ENCODE measurements at places on chromosomes 6 and 20.

- DNase-seq, result no peak
These were observed 758.7 kb upstream of the MAN1A1 start for GRCh38 chr6:120108061-120108795.

DNA sequence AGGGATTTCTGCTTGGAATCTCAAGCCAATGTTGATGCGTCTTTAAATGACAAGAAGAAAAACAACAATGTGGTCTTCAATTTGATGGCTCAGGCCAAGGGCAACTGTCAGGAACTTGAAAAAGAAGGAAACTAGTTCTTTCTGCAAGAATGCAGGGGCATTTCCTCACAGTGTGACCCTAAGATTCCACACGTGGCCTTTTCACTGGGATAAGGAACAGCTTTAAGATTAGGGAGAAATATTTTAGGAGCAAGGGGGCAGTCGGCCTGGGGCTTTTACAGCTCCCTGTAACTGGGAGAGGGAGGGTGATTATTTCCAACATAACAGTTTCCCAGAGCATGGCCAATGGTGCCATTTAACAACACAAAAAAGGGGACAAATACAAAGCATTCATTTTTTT is 39.4 kb upstream of the MRPS10 start:
- no peak for DNase-seq

- no peak for DNase-seq
These were observed 24.5 kb downstream of the SLC13A3 start for GRCh38 chr20:46626758-46627157.

- DNase-seq, result no peak
These were observed 45.1 kb upstream of the PNRC1 start for GRCh38 chr6:89035252-89036101.

DNA sequence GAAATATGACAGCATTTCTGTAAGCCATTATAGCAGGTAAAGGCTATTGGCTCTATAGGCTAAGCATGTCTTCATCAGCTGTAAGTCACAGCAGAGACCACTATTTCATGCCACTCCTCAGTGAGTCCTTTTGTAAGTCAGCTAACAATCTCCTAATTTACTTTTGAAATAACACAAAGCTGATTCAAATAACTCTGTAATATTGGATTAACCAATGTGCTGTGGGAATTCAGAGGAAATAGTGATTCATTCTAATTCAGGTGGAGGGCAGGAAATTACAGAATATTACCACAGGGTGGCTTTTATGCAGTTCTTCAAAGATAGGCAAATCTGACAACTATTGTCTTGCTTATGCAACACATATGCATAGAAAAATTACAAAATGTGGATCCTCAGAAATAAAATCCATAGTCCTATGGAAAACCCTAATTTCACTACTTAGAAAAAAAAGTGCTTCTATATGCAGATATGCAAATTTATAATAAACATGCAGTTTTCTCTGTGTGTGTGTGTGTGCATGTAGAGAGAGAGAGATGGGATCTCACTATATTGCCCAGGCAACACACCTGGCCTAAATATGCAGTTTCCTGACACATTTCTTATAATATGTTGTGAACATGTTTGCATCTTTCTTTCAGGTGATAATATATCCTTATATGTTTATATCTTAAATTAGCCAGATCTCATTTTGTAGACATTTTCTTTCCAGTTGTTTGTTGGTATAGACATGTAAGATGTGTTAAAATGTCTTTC is 4.8 kb upstream of the SMIM28 start:
- no peak for DNase-seq

Data from stimulated activated CD4-positive, alpha-beta T cell treated with anti-CD3 and anti-CD28 coated beads, Interleukin-4, amount 100 ng/mL, for 4 hours (primary cell).